ENCODE measurements at places on chromosomes 7 and 10. TPM values are rescaled to one million over a fixed set of nuclear protein-coding genes. Genes with fewer than 3 reads are reported as not detected.

- no peak for DNase-seq
Observed at GRCh38 chr10:130513686-130514476, 377.7 kb downstream of the GLRX3 start.

- no peak for DNase-seq
Observed at GRCh38 chr10:114393886-114394285, 10.4 kb downstream of the AFAP1L2 start.

DNA sequence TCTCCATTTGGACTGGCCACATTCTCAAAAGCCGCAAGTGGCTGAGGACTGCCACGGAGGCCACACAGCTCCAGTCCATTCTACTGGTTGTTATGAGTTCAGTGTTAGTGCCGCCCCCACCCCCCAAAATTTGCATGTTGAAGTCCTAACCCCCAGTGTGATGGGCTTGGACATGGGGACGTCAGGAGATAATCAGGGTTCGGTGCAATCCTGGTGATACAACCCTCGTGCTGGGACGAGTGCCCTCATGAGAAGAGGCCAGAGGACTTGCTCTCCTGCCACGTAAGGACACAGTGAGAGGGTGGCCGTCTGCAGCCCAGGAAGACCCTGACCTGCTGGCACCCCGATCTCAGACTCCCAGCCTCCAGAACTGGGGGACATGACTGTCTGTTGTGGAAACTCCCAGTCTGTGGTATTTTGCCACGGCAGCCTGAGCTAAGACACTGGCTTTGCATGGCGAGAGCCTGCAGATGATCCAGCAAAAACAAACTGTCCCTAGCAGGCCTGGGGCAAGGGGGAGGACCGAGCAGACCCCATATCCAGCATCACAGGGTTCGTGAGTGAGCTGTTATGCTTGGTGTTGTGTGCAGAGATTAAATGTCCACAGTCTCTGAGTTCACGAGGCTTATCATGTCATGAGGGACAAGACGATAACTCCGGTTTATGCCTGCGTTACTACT, 41.5 kb upstream of the INSIG1 start:
- no peak for DNase-seq

DNA sequence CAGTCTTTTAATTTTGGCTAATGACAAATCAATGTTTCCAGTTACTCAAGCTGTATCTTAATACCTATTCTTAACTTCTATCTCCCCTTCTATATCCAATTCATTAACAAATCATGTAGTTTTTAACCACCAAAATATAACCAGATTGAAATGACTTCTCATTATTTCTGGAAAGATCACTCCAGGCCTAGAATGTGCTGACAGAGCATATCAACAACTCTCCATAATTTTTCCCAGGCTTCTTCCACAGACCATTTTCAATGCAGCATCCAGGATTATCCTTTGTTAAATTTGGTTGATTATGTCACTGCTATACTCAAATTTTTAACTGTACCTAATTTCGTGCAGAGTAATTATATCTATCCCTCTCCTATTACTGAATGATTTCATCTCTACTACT, 704.1 kb downstream of the PCDH15 start:
- DNase-seq: no peak

The JAKMIP3 gene
- 0.99 TPM for total RNA-seq

The AGBL3 gene
- 0.40 TPM for total RNA-seq

The CUTC gene
- 26.6 TPM for total RNA-seq
